DMS 273 treated with DMSO at 0.1 percent for 48 hours (cell line): ENCODE measurements at places on chromosomes 2 and 18.
A peak's percentile ranks its signal among the peaks of the same experiment; 100 is the strongest.

DNA sequence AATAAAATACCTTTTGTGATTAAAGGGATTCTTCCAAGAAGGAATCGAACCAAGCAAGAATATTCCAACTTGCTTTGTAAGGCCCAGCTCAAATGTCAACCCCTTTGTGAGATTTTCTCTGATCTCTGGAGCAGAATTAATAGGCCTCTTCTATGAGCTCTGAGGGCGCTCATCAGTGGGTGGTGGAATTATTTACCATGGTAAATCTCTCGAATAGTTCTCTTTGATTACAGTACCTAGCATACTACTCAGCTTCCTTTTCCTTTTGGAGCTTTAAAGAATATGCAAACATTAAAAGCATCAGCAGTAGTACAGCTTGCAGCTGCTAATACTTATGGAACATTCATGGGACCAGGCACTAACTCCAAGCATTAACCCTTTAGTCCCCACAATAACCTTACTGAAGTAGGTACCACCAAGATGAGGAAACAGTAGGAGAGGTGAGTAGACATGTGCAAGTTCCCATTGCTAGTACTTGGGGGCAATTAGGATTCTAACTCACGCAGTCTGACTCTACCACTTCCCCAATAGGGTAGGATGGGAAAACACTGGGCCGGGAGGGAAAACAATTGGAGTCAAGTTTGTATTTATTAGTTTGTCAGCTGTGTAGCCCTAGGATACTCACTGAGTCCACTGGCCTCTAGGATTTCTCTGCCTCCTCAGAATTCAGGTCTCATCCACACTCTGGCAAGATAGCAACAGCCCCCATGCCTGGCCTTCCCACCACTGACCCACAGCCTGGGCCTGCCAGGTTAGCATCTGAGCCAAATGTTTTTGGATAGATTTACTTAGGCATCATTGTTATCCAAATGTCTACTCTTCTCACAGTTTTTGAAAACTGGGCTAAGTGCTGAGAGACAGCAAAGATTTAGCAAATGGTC is 21.7 kb downstream of the ADD2 start:
- no peak for DNase-seq

GRCh38 chr2:212330263-212330662 is 208.3 kb downstream of the ERBB4 start:
- peak; percentile 49 for DNase-seq

GRCh38 chr2:145078923-145079322 is 559.0 kb upstream of the ZEB2 start:
- DNase-seq, result no peak

GRCh38 chr18:61639886-61640285 is 252.9 kb downstream of the RNF152 start:
- no peak for DNase-seq

GRCh38 chr2:165634282-165634681 is 159.8 kb downstream of the GALNT3 start:
- DNase-seq, result no peak

GRCh38 chr2:709138-709765 is 32.0 kb upstream of the TMEM18 start:
- peak; percentile 2 for DNase-seq

DNA sequence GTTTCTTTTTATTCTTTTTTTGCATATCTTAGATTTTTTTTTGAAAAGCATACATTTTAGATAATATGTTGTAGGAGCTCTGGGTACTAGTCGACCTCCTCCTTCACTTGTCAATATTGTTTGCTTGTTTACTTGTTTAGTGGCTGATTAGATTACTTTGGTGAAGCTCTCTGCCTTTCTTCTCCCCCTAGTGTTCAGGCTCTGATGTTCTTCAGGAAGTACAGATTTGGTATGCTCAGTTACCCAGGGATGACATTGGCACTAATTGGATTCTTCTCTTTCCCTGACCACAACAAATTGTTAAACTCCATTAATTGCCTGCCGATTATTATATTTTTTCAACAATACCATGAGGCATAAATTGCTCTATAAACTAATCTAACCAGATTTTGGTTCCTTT is 491.2 kb downstream of the SUCLG1 start:
- DNase-seq, result no peak

DNA sequence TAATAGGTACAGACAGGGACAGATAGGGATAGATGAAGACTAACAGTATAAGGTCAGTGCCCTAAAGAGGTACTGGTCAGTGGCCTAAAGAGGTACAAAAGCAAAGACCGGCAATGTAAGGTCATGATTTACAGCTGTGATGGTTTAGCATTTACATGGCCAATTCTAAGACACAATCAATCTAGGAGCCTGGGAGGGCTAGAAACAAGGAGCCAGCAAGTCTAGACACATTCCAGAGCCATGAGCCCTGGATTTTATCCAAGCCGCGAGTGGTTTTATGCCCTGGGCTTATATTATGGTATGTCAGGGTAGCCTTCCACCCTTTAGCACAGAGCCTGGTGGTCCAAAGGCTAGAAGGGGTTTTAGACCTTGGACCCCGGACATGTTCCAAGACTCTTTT is 124.2 kb downstream of the CBLN2 start:
- DNase-seq, result no peak

GRCh38 chr2:221874444-221874843 is 302.3 kb upstream of the EPHA4 start:
- DNase-seq, result no peak

DNA sequence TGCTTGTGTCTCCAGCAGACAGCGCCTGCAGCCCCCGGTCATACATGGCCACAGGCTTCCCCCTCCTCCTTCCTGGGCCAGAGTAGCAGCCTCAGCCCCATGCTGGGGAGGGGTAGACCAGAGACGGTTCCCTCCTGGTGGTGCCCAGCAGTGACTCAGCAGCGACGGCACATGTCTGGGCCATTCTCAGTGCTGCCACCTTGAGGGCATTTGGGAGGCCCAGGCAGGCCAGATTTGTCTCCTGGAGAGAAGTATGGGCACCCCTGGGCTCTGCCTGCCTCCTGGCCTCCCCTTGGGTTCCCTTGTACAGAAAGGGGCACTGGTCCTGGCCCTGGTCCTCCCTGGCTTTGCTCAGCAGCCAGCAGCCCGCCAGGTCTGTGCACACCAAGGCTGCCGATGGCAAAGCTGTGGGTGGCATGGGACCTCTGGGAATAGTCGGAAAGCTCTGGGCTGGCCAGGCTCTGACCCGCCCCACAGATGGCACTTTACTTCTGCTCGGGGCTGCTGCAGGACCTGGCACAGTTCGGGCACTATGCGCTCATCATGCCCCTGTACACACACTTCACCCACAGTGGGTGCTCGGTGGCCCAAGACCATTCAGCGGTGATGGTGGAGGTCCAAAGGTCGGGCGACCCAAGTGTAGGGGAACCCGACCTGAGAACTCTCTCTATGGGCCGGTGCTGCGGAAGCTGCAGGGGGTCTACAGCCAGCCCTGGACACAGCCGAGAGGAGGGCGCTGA is 11.4 kb upstream of the ALPI start:
- no peak for DNase-seq

DNA sequence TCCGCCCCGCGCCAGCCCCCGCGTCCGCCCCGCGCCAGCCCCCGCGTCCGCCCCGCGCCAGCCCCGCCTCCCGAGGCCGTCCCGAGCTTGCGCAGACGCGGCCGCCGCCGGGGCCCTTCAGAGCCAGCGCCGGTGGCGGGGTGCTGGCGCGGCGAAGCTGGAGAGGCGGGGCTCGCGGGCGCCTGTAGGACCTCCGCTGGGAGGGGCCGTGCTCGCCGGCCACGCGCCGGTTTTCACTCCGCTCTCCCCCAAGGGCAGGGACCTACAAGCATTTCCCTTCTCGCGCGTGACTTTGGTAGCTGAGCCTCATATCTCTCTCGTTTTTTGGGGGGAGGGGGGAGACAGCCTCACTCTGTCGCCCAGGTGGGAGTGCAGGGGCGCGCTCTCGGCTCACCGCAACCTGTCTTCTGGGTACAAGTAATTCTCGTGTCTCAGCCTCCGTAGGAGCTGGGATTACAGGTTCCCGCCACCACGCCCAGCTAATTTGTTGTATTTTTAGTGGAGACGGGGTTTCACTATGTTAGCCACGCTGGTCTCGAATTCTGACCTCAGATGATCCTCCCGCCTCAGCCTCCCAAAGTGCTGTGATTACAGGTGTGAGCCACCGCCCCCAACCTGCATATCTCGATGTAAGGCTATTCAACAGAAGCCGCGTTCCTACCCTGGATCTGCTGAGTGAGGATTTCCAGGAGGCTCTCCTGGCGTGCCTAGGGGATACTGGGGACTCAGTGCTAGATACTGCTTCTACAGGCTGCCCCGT is at the start of gene ZNF514:
ZNF514 (minus strand) TSS at position 159 of the 760 bp plus-strand sequence. CDS start 6,595 bp downstream, outside the sequence.
- no peak for DNase-seq

- no peak for DNase-seq
Measured at GRCh38 chr2:134140251-134140661, 113.6 kb upstream of the MGAT5 start.

GRCh38 chr2:102736410-102737409 is 25.1 kb upstream of the TMEM182 start:
- peak; percentile 44 for DNase-seq

DNA sequence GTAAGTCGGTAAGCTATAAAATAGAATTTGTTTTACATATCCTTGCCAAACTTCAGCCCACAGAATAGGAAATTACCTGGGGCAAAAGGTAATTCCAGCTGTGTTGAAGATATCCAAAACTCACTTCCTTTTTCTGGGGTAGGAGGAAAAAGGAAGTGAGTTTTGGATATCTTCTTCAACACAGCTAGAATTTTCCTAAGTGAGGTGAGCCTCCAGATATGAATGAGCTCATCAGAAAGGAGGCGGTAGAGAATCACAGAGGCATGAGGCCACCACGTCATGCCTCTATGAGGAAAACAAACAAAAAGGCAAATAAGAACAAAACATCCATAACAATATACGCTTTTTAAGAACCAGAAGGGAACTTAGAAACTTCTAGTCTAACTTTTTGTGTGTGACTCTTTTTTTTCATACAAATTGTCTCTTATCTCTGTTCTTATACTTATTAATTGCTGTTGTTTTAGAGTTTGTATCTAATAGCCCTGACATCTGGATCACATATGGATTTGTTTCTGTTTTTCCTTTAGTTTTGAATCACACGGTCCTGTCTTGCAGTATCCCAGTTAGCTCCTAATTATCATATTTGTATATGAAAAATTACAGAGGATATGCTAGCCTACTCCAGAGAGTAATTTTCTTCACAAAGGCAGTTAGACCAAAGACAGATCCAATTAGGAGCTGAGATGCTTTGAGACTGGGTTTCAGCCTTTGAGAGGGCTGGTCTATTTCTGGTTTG is 104.5 kb downstream of the RBM43 start:
- no peak for DNase-seq

DNA sequence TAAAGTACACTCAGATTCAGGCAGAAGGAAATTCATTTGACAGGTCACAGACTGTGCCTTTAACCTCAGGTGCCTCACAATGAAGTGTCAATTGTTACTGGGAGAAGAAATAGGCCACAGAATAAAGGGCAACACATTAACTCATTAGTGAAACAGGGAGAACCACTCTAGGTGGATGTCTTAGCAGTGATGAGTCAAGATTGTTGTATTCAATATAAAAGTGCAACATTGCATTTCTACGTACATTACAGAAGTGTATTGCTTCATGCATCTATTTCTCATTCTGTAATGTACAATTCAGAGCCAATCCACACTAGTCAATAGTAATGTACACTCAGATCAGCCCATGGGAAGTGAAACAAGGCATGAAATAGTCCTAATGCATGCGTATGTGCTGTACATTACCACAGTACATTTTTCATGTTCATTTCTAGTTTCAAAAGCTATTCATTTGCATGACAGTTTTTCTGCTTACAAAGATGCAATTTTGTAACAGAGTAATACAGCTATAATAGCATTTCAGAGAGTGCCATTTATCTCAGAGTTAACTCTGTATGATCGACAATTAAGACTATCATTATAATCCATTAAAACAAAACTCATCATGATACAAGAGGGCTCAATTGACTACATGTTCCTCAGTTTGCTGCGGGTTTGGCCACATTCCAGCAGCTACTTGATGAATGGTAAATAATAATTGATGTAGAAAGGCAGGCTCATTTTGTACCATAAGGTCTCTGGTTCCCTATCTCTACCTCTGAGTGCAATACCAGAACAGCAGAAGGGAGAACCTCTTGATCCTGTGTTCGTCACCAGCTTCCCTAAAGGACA is 12.2 kb upstream of the ARL5A start:
- no peak for DNase-seq

- no peak for DNase-seq
Measured at GRCh38 chr2:101375653-101376052, 11.7 kb downstream of the CREG2 start.

- DNase-seq, result no peak
Measured at GRCh38 chr2:166802475-166802874, 85.8 kb upstream of the XIRP2 start.

DNA sequence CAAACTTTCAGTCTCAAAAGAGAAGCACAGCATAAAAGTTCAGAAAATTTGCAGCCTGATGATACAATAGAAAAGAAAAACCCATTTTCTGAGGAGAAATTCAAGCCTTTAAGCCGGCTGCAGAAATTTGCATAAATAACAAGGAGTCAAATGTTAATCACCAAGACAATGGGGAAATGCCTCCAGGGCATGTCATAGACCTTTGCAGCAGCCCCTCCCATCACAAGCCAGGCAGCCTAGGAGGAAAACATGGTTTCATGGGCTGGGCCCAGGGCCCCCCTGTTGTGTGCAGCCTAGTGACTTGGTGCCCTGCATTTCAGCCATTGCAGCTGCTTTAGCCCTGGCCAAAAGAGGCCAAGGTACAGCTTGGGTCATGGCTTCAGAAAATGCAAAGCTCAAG is 54.1 kb upstream of the CAVIN2 start:
- no peak for DNase-seq

GRCh38 chr2:182951948-182952663 is 85.7 kb upstream of the FRZB start:
- no peak for DNase-seq

- DNase-seq, result no peak
Measured at GRCh38 chr2:82792316-82792715, 1666.8 kb downstream of the SUCLG1 start.

GRCh38 chr2:138228101-138228500 is 263.8 kb downstream of the HNMT start:
- DNase-seq, result no peak

GRCh38 chr2:226845386-226846116 is 9.7 kb downstream of the RHBDD1 start:
- no peak for DNase-seq

- no peak for DNase-seq
Measured at GRCh38 chr2:143948710-143949109, 571.2 kb downstream of the ZEB2 start.

DNA sequence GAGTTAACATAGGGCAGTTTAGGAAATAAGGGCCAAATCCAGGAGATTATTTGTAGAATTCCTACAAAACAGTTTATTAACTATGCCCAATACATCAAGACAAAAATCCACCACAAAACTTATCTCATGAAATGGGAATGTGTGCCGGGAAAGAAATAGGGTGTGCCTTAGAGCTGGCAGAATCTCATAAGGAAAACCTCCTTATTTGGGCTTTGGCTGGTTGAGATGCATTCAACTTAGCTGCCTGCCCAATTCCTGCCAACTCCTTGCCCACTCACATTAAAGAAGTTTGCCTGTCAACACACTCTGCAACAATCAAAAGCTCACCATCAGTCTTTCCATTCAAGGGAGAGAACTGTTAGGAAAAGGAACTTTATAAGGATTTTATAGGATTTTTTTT is 500.6 kb downstream of the SATB2 start:
- no peak for DNase-seq

GRCh38 chr18:73990258-73990657 is 157.4 kb downstream of the FBXO15 start:
- DNase-seq, result no peak

GRCh38 chr2:129793431-129793902 is 186.0 kb upstream of the RAB6C start:
- no peak for DNase-seq
